ENCODE measurements at places on chromosomes 11 and 22.

DNA sequence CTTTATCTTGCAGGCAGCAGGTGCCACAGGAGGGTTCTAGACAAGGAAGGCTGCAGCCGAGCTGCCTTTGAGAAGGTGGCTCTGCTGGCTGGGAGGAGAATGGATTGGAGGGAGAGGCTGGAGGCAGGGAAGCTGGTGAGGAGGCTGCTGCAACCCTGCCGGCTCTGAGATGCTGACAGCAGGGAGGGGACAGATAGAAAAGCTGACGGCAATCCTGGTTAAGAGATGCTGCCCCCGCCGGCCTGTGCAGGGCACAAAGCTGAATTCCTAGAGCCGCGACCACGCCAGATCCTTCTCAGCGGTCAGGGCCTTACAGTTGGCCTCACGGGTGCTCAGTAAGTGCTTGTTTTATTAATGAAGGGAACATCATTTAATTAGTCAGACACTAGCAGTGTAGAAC, 105.4 kb downstream of the CACNA1I start:
- DNase-seq: no peak

DNA sequence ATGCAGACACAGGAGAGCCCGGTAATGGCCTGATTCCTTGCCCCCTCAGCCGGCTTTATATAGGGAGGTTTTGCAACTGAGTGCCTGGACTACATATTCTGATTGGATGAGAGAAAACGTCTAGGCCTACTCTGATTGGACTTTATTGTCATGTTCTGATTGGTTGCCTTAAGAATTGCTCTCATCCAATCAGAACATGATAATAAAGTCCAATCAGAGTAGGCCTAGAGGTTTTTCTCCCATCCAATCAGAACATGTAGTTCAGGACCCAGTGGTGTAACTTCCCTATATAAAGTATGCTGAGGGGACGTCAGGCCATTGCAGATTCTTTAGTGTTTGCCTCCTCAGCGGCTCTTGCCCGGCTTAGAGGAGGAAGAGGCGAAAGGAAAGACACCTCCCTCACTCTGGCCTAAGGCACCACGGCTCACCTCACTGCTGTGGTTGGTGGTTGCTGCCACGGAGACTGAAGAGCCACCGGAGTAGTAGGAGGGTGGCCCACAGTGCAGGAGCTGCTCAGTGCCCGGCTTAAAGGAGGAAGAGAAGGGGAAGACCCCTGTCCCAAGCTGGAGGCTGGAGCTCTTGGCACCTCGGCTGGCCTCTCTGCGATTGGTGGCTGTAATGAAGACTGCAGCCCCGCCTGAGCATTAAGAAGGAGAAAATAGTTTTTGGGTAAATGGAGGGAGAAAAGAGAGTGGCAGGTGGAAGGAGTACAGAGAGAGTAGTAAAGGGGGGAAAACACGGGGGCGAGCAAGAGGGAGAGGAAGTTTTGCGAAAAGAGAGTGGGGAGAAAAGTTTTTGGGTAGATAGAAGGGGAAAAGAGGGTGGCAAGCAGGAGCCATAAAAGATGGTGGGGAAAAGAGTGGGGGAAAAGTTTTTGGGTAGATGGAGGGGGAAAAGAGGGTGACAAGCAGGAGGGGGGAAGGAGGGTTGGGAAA, 116.7 kb upstream of the SERPIND1 start:
- DNase-seq: peak; percentile 8

- DNase-seq: no peak
Measured at GRCh38 chr11:57406337-57406904, 16.0 kb upstream of the PRG2 start.

DNA sequence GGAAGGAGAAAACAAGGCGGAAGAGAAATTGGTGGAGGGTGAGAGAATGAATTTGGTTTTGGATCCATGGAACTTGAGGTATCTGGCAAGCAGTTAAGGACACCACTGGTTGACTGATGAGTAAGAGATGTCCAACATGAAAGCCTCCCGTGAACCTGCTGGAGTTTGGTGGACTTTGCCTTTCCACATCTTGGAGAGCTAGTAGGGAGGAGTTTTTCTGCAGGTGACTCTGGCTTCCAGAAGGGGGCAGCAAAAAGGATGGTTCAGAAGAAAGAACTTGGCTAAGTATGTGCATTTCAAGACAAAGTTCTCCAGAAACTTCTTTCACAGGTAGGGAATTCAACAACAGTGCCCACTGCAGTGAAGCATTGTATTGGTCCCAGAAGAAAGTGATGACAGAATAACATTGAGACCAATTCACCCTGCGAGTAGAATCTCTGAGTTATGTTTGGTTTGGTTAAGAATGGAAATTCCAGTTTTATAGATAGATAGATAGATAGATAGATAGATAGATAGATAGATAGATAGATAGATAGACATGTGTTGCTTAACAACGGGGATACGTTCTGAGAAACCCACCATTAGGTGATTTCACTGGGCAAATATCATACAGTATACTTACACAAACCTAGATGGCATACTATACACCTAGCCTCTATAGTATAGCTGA, 28.5 kb downstream of the DCDC1 start:
- DNase-seq: peak; percentile 4

- no peak for DNase-seq
Measured at GRCh38 chr22:45845076-45845487, 131.9 kb downstream of the WNT7B start.

DNA sequence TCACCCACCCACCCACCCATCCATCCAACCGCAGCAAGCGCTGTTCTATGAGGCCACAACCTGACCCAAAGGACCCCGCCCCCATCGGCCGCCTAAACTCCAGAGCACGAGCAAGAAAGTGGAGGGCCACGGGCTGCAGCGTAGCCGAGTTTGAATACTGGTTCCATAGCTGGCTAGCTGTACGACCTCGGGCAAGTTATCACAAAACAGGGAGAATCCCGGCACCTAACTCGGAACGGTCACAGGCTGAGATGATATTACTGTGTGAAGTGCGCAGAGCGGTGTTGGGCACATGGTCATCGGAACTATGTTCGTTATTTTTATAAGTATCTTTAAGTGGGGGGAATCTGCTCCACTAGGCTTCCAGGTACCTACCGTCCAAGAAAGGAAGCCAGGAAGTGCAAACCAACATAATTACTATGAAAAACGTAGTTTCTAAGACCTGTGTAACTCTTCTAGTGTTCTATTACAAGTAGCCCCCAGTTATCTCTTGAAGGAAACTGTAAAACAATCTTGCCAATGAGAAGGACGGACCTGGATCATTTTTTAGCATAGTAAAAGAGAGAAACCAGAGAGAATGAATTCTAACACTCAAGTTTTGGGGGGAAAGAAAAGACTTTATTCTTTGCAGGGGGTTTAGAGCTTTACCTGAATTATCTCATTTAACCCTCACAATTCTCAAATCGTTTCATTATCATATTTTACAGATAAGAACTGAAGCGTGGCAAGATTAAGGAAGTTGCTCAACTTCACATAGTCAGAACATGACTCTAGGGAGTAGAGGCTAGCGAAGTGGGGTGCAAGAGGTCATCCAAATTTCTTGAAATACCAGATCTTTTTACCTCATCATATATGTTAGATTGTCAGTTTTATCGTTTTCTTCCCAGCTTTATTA, 663 bp upstream of the BUD13 start:
- DNase-seq: no peak

DNA sequence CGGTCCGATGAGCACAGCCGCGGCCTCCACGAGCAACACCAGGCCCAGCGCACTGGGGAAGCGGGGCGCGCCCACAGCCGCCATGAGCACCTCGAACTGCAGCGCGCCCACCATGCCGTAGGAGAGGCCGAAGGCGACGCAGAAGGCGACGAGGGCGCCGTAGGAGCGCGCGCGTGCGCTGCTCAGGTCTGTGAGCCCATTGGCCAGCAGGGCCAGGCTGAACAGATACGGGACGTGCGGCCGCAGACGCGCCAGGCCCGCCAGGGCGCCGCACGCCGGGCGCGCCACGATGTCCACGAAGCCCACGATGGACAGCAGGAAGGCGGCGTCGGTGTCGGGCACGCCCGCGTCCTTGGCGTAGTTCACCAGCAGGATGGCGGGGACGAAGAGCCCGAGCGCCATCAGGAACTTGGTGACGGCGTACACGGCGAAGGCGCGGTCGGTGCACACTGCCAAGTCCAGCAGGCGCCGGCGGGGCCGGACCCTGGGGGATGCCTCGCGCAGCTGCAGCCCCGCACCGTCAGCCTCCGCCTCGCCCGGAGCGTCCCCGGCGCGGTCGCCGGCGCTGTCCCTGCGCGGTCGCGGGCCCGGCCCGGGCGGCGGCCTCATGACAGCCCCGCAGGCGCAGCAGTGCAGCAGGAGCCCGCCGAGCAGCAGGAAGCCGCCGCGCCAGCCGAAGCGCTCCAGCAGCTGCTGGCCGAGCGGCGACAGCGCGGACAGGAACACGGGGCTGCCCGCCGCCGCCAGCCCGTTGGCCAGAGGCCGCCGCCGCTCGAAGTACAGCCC, 2.9 kb downstream of the SLC16A8 start:
- peak; percentile 39 for DNase-seq

DNA sequence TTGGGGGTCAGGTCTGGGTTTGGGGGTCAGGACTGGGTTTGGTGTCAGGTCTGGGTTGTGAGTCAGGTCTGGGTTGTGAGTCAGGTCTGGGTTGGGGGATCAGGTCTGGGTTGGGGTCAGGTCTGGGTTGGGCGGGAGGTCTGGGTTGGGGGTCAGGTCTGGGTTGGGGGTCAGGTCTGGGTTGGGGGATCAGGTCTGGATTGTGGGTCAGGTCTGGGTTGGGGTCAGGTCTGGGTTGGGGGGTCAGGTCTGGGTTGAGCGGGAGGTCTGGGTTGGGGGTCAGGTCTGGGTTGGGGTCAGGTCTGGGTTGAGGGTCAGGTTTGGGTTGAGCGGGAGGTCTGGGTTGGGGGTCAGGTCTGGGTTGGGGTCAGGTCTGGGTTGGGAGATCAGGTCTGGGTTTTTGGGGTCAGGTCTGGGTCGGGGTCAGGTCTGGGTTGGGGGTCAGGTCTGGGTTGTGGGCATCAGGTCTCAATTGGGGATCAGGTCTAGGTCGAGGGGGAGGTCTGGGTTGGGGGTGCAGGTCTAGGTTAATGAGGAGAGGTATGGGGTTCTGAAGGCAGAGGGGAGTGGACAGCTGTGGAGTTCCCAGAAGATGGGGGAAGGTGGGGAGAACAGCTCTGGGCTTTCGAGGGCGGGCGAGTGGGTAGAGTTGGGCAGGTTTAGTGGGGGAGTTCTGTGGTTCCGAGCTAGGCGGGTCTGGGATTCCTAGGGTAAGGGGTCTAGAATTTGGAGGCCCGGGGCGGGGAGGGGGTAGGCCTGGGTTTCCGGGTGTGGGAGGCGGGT, 629 bp downstream of the TTLL8 start:
- DNase-seq: no peak

GRCh38 chr11:134518616-134519389, 106.8 kb upstream of the B3GAT1 start:
- no peak for DNase-seq

GRCh38 chr22:22843848-22844247, 43.8 kb upstream of the IGLL5 start:
- DNase-seq: no peak

- DNase-seq: peak; percentile 42
Measured at GRCh38 chr11:100625041-100625440, 62.0 kb upstream of the ARHGAP42 start.

GRCh38 chr11:84751371-84751770, 875.8 kb downstream of the DLG2 start:
- no peak for DNase-seq

DNA sequence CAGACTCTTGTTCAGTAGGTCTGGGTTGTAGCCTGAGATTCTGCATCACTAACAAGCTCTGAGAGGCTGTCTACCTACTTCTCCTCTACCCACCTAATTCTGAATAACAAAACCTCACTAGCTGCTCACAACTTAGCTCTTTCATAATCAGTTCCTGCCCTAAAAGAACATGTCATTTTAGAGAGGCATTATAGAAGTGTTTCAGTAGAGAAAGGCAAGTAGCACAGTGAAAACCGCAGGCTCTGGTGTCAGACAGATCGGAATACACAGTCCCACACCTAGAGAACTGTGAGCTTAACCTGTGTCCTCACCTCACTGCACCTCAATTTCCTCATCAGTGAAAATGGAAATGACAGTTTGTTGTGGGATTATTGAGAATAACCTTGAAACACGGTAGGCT, 1337.6 kb upstream of the TENM4 start:
- no peak for DNase-seq

GRCh38 chr11:14549891-14550290, 29.7 kb upstream of the PSMA1 start:
- DNase-seq: no peak

DNA sequence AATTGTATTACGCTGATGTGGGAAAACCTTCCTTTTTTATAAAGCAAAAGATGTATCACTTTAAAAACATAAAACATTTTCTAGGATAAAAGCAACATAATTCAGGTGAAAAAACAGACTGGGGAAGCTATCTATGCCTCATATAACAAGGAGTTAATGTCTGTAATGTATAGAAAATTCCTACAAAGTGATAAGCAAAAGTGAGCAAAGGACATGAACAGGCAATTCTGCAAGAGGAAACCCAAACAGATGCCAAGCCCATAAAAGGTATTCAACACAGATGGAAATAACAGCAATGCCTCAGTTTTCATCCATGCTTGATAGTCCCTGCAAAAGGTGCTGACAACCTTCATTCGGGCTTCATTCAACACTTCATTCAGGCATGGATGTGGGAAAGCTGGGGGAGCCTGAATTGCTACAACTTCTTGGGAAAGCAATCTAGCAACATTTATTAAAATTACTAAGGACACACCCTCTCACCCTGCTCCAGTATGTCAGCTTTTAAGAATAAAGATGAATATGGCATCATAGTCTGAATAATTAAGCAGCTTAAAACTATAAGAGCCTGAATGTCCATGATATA, 39.3 kb downstream of the KCNQ1OT1 start:
- no peak for DNase-seq

DNA sequence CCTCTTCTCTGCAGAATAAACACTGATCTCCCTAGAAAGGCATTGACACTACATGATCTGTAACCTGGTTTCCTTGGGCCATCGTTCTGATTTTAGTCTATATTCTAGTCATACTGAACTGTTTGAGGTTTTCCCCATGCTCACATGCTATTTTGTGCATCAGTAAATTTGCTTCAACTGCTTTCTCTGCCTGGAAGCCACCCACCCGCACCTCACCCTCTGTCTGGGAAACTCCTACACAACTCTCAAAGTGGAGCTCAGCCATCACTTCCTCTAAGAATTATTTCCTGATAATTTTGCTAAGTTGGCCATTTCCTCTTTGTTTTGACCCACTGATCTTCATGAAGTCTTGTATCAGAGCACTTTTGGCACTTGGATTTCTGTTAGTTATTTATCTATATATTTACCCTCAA, 36.1 kb downstream of the MMP20 start:
- no peak for DNase-seq

GRCh38 chr11:35907648-35908431, 36.0 kb upstream of the LDLRAD3 start:
- DNase-seq: peak; percentile 51

DNA sequence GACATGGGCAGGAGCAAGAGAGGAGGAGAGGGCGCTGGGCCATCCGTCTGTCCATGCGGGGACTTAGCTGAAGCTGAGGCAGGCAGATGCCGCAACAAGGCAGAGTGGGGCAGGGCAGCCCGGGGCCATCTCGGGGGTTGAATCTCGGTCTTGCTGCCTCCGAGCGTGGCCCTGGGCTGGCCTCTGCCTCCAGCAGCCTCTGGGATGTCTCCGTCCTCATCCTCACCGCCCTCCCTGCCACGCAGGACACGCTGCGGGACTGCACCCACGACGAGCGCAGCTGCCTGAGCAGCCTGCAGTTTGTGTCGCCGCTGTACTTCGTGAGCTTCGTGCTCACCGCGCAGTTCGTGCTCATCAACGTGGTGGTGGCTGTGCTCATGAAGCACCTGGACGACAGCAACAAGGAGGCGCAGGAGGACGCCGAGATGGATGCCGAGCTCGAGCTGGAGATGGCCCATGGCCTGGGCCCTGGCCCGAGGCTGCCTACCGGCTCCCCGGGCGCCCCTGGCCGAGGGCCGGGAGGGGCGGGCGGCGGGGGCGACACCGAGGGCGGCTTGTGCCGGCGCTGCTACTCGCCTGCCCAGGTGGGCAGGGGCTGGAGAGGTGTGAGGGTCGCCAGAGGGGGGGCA, 108.4 kb downstream of the CACNA1I start:
- no peak for DNase-seq

Data from fibroblast of skin of right quadriceps (primary cell).